ENCODE measurements at places on chromosomes 1 and 21. TPM values are rescaled to one million over a fixed set of nuclear protein-coding genes. Genes with fewer than 3 reads are reported as not detected.

FCAMR gene
- total RNA-seq = not detected

FCRL4 gene
- not detected for total RNA-seq

ROR1 gene
- 10.3 TPM for total RNA-seq

C1orf115 gene
- 39.6 TPM for total RNA-seq

FCER1A gene
- not detected for total RNA-seq

DNAI4 gene
- 3.3 TPM for total RNA-seq

PPFIA4 gene
- not detected for total RNA-seq

KLHDC8A gene
- total RNA-seq = not detected

SMPDL3B gene
- 2.9 TPM for total RNA-seq

- no peak for DNase-seq
These were observed 1.9 kb downstream of the RGS18 start for GRCh38 chr1:192160196-192160595.

GRCh38 chr1:203178083-203178482 is 2.5 kb upstream of the MYBPH start:
- no peak for DNase-seq

DNA sequence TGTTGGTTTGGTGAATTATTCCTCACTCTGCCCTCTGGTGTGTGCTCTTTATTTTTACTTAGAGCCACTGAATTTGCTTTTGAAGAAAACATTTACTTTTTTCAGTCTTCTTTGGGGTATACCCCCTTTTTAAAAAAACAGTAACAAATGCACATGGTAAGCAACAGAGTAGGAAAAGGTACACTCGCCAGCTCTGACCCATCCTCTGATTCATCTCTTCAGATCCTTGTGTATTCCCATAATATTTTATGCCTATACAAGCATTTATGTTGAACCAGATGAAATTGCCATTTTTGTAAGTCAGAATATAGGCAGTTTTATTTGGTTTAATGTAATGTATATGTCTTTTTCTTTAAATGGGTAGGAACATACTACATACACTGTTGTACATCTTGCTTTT is 28.3 kb downstream of the TTC3 start:
- DNase-seq = no peak

DNA sequence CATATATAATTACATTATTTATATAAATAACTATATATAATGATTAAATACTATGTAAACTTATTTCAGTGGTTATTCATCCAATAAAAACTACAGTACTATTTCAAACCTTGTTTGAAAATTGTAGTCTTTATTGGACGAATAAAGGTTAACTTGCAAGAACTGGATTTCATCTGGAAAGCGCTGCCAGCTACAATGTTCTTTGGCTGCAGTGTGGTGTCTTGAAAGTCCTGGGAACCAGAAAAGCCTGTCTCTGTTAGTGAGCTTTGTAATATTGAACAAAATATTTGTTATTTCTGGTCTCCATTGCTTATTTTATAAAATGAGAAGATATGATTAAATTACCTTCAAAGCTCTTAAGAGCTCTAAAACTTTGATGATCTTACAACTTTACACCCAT is 763.6 kb downstream of the ADGRL2 start:
- no peak for DNase-seq

GRCh38 chr21:30102871-30103270 is 63.7 kb downstream of the CLDN17 start:
- no peak for DNase-seq

GRCh38 chr1:194533641-194534040 is 1347.2 kb upstream of the B3GALT2 start:
- no peak for DNase-seq

GRCh38 chr1:202143011-202143767 is 1.3 kb downstream of the ARL8A start:
- DNase-seq = no peak

DNA sequence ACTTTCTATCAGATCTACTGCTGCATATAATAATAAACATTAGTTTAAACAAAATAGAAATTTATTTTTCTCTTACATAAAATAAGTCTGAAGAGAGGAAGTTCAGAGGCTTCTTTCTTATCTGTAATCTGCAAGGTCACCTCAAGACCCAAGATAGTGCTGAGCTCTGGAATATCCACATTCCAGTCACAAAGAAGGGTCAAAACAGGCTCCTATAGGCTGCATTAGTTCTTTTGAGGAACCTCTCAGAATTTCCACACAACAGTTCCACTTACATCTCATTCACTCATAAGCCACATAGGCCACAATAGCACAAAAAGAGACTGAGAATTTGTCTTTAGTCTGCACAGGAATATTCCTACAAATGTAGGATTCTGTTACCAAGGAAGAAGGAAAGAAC is 15.4 kb downstream of the DYNLT5 start:
- DNase-seq = no peak

GRCh38 chr1:28266920-28267322 is 7.6 kb downstream of the SESN2 start:
- no peak for DNase-seq

- DNase-seq = no peak
These were observed 17.6 kb upstream of the PKP1 start for GRCh38 chr1:201265756-201266155.

DNA sequence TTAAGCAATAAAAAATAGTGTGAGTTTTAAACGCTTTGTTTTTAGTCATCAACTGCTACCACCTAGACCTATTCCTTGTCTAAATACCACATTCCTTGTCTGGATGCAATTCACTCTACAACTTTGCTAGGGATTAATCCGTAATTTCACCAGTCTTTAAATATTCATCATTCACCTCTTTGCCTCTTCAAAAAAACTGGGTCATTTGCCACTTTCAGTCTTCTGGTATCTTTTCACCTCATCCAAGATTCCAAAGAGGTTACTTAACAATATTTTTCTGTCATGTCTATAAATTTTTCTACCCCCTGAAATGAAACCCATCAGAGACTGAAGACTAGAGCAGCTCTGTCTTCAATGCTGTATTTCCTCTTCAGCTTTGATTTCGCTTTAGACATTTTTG is 9.5 kb downstream of the PALMD start:
- DNase-seq = no peak

GRCh38 chr21:44874240-44874496 is 678 bp upstream of the PTTG1IP start:
- DNase-seq = no peak

DNA sequence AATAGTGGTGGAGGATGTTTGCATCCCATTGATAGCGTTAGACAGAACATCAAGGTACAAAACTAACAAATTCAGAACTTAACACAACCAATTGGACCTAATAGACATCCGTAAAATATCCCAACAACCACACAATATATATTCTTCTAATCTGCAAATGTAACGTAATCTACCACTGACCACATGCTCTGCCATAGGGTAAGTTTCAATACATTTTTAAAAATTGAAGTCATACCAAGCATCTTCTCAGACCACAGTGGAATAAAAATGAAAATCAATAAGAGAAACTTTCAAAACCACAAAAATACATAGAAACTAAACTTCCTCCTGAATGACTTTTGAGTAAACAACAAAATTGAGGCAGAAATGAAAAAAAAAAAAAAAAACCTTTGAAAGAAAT is 1087.5 kb downstream of the KCNT2 start:
- DNase-seq = no peak

GRCh38 chr1:32884032-32884372 is 2.3 kb upstream of the HPCA start:
- no peak for DNase-seq

GRCh38 chr1:32361674-32362473 is 411 bp downstream of the FAM229A start:
- no peak for DNase-seq

DNA sequence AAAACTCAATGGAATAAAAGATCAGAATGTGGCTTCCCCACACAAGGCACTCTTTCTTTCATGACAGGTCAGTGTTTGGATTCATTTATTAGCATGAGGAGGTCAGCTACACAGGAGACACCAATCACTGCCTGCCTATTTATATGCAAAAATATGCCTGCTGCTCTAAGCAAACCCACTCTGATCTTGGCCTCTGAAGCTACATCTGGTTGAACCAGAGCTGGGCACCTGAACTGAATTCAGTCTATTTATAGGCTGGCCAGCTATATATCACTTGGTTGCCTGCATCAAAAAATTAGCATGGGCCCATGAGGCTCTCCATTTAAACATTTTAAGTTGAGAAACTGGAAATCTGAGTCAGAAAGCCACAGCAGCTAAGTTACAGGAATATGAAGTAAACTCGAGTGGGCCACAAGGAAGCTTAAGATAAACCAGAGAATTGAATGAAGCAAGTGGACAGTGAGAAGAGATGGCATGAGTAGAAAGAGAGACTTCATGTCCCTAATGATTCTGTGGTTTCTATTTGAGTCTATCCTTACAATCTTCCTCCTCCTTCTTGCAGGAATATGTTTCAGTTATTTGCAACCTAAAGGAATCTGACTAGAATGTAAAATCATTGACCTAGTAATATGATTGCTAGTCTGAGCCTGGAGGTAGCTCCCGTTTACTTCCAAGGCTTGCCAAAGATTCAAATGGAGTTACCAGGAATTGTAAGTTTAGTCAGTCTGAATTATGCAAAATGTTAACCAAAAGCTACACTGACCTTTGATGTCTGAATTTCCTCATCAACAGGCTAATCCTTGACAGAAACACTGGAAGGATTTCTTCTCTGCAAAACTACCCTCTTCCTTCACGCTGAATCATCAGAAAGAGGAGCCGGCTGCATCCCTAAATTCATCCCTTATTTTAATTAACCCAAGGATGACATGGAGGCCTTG is 17.7 kb downstream of the DDAH1 start:
- DNase-seq = no peak

DNA sequence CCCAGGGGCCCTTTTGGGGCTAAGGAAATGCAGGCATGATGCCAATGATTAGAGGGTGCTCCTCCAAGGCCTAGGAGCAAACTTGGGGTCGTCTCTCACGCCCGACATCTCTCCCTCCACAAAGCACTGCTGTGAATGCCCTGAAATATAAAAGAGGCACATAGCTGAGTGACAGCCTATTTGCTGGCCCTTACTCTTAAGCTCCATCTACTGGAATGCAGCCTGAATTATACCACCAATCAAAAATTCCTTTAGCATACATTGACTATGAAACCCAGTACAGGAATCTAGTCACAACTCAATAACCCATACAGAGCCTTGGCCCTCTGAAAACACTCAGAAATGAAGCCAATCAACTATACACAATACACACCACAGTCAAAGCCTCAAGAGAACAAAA is 105.5 kb downstream of the LRIG2 start:
- DNase-seq = no peak

DNA sequence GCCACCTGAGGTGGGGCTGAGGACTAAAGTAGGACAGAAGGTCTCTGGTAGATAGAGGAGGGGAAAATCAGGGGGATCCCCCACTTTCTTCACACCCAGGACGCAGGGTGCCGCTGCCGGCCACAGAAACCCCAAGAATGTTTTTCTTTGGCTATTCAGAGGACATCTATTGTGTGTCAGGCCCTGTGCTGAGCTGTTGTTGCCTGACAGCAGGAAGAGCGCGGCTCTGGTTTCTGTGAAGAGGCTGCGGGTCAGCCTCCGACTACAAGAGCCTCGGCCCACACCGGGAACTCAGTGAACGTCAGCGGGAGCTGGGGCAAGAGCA is 407 bp upstream of the PIGV start:
- no peak for DNase-seq

- DNase-seq = no peak
These were observed 1.0 kb downstream of the ZBTB17 start for GRCh38 chr1:15974855-15975254.

- no peak for DNase-seq
These were observed 39.3 kb downstream of the DNTTIP2 start for GRCh38 chr1:93839753-93840152.

DNA sequence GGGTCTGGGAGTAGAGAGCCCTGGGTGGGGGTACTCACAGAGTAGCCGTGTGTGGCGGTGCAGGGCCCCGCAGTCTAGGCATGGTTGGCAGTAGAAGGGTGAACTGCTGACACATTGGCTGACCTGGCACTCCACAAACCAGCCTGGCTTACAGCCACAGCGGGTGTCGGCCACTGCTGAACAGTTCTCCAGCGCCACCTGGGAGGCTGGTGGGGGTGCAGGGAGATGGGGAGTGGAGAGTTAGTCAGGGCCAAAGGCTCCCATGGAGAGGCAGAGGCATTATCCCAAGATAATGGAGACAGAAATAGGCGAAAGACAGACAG is 1.5 kb downstream of the TNFRSF25 start:
- no peak for DNase-seq

- DNase-seq = no peak
These were observed 32.6 kb upstream of the SELENON start for GRCh38 chr1:25767437-25767770.

GRCh38 chr1:246417813-246418564 is 89.1 kb downstream of the SMYD3 start:
- no peak for DNase-seq

DNA sequence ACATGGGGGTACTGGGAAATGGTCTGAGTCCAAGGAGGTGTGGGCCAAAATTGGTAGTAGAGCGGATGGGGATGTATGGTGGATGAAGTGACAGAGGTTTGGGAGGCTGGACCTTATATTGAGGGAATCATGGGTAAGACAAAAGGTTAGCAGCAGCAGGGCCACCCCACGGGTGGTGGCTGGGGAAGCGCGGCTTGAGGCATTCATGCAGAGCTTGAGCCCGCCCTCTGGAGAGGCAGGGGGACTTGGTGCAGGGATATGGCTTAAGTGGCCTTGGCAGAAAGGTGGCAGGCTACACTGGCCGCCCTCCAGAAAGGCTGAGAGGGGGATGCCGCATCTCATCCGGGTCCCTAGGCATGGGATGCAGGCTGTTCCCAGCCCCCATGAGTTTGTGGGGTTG is 31.5 kb downstream of the HMGB4 start:
- no peak for DNase-seq

DNA sequence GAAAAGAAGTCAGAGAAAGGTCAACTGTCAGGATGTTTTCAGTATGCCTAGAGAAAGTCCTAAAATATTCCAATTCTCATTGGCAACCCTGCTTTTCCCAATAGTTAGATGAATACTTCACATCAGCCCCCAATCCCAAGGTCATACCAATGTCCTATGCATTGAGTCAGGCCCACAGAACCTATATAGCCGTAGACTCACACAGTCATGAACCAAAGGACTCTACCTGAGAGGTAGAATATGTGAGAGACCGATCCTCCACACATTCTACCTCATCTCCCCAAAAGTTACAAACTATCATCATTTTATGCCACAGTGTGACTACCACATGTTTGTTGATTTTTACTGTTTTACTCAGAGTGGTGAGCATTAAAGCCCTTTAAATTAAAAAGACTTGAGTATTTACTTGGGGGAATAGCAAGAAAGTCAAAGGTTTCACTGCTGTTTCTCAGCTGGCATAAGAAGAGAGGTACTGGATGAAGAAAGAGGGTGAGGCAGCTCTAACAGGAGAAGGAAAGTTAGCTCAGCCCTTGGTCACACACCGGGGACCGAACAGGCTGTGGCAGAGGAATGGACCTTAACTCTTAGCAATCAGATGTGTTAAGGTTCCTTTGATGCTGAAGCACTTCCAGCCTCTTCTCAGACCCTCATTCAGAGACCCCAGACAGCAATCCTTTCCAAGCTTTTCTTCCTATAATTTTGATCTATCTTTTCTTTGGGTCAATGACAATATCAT is 937 bp downstream of the CD48 start:
- DNase-seq = no peak
